ENCODE measurements at places on chromosomes 5 and 9. TPM values are rescaled to one million over a fixed set of nuclear protein-coding genes. Genes with fewer than 3 reads are reported as not detected.

DNA sequence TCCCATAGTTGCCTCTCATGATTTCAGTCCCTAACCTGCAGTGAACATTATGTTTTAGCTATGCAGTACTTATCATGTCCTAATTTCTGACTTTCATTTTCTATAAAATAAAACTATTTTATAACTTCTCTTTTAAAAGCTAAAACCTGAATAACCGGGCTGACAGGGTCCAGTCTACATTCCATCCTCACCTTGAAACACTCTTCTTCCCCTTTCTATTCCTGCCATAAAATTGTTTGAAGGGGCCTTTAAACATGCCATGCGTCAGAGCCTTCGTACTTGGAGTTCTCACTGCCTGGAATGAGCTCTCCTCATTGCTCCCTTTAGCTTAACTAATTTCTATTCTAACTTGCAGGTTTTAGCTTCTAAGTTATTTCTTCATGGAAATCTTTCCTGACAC lies 143.0 kb upstream of the PRLR start:
- no peak overlapping the region for H3K4me3 ChIP-seq
- H3K27ac ChIP-seq, result no peak overlapping the region
- no peaks in the 10 kb centered on the region for H3K4me1 ChIP-seq
- no peak for DNase-seq
- H3K36me3 ChIP-seq, result no peaks in the 10 kb centered on the region
- peaks cover 2% of the 10 kb centered on the region for H3K27me3 ChIP-seq

The CATSPER3 gene
- polyA plus RNA-seq, result not detected

- peaks cover 4% of the 10 kb centered on the region for H3K36me3 ChIP-seq
- H3K4me1 ChIP-seq, result peaks cover 68% of the 10 kb centered on the region
- peak overlapping the region; percentile 85 for H3K27ac ChIP-seq
- DNase-seq, result no peak
These were observed 40.9 kb downstream of the PAM start for GRCh38 chr5:102796009-102796408.

The NDUFA8 gene
- polyA plus RNA-seq, result 67.9 TPM

DNA sequence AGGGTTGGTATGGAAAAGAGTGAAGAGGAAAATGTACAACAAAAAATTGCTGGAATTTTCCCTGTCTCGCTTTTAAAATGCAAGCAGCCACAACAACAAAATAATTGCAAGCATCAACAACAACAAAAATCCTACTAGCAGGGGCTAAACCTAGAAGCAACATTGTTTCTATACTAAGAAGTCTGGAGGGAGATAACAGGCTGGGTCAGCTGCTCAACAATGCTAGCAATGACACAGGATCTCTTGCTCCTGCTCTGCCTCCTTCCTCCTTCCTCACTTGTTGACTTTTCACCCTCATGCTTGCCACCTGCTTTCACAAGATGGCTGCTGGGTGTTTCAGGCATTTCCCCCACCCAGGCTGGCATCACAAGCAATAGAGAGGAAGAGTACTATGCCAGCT lies 7.6 kb upstream of the AOPEP start:
- no peaks in the 10 kb centered on the region for H3K4me1 ChIP-seq
- peaks cover 5% of the 10 kb centered on the region for H3K36me3 ChIP-seq
- DNase-seq, result no peak
- H3K27me3 ChIP-seq, result peaks cover 5% of the 10 kb centered on the region
- no peak overlapping the region for H3K4me3 ChIP-seq

- no peak for DNase-seq
- H3K4me3 ChIP-seq, result no peak overlapping the region
- H3K36me3 ChIP-seq, result no peaks in the 10 kb centered on the region
- peaks cover 2% of the 10 kb centered on the region for H3K27me3 ChIP-seq
- H3K4me1 ChIP-seq, result peaks cover 30% of the 10 kb centered on the region
These were observed 585.3 kb downstream of the EBF1 start for GRCh38 chr5:158514319-158514985.

- peaks cover 23% of the 10 kb centered on the region for H3K27me3 ChIP-seq
- H3K27ac ChIP-seq, result no peak overlapping the region
- H3K4me1 ChIP-seq, result no peaks in the 10 kb centered on the region
- H3K4me3 ChIP-seq, result no peak overlapping the region
- H3K36me3 ChIP-seq, result no peaks in the 10 kb centered on the region
- peak; percentile 42 for DNase-seq
These were observed 3.8 kb upstream of the NPDC1 start for GRCh38 chr9:137049544-137050449.

DNA sequence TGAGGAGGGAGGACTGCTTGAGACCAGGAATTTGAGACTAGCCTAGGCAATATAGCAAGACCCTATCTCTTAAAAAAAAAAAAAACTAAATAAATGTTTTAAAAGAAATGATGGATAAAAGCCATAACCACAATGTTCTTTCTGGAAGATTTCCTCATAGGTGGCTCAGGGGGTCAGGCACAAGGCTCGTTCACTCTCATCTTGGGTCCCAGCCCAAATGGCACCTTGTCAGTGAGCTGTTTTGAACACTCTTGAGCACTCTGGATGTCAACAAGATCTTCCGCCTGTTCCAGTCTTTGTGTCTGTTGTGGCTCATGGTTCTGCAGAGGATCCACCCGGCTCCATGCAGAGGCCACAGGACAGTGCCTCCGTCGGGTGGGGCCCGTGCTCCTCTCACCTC lies 35.7 kb upstream of the LMX1B start:
- no peak for DNase-seq
- H3K36me3 ChIP-seq, result no peaks in the 10 kb centered on the region
- no peak overlapping the region for H3K27ac ChIP-seq

DNA sequence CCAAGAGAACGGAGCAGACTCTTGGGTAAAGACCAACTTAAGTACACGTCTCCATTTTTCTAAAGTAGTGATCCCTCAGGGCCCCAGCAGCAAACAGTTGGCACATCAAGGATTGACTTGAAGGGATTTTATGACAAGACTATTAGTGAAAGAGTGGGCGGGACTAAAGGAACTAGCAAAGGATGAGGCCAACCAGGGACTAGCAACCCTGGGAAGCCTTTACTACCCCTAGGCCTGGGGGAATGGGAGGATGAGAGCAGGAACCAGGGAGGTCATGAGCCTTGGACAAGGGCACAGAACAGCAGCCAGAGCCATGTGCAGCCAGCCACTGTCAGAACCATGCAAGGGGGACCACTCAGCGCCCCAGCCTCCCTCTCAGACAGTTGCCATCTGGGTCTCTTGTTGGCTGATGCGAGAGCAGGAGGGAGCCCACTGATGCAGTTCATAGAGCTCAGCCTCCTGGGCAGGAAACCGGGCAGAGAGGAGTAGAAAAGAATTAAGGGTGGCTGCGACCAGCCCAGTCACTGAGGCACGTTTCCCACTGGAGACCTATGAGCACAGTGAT lies 28.1 kb downstream of the TGFBI start:
- H3K27ac ChIP-seq, result no peak overlapping the region
- H3K4me3 ChIP-seq, result no peak overlapping the region
- peaks cover 2% of the 10 kb centered on the region for H3K27me3 ChIP-seq
- H3K4me1 ChIP-seq, result no peaks in the 10 kb centered on the region
- DNase-seq, result no peak

- H3K4me3 ChIP-seq, result no peak overlapping the region
- H3K27ac ChIP-seq, result no peak overlapping the region
- DNase-seq, result no peak
- no peaks in the 10 kb centered on the region for H3K27me3 ChIP-seq
- H3K36me3 ChIP-seq, result no peaks in the 10 kb centered on the region
- H3K4me1 ChIP-seq, result no peaks in the 10 kb centered on the region
These were observed 66.9 kb upstream of the TMEM215 start for GRCh38 chr9:32716425-32716824.

DNA sequence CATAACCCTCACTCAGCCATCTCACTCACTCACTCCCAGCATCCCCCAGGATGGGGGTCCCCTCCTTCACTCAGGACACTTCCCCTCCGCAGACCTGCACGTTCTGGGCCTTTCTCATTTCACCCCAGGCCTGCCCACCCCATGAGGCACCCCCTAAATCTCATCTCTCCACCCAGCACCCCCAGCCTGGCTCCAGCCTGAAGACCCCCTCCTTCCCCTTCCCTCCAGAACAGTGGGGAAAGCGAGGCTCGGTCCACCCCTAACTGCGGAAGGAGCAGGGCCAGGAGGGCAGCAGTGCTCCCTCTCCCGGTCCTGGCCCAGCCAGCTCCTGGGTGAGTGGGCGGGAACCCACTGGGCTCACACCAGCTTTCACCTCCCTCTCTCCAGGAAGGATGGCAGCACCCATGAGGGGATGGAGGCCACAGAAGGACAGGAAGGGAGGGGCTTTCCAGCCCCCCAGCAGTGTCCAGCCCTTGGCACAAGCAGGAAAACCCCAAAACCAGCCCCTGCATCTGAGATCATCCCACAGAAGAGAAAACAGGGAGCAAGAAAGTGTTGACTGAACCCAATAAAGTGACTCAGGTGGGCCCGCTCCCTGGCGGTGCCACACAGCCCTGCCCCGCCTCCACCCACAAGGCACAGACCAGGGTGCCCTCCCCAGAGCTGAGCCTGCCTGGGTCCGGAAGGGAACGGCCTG lies 55.0 kb downstream of the LRSAM1 start:
- no peaks in the 10 kb centered on the region for H3K36me3 ChIP-seq
- no peak overlapping the region for H3K27ac ChIP-seq
- H3K4me1 ChIP-seq, result no peaks in the 10 kb centered on the region
- no peaks in the 10 kb centered on the region for H3K27me3 ChIP-seq
- H3K4me3 ChIP-seq, result no peak overlapping the region

The SLC25A46 gene
- 52.2 TPM for polyA plus RNA-seq

GRCh38 chr5:172506921-172507320 lies 52.6 kb upstream of the SH3PXD2B start:
- H3K27ac ChIP-seq, result no peak overlapping the region
- no peak overlapping the region for H3K4me3 ChIP-seq
- no peaks in the 10 kb centered on the region for H3K36me3 ChIP-seq
- H3K27me3 ChIP-seq, result peaks cover 10% of the 10 kb centered on the region
- no peaks in the 10 kb centered on the region for H3K4me1 ChIP-seq

- H3K4me1 ChIP-seq, result no peaks in the 10 kb centered on the region
- H3K27me3 ChIP-seq, result peaks cover 4% of the 10 kb centered on the region
- H3K4me3 ChIP-seq, result no peak overlapping the region
- no peak overlapping the region for H3K27ac ChIP-seq
- peaks cover 3% of the 10 kb centered on the region for H3K36me3 ChIP-seq
- no peak for DNase-seq
These were observed 63.9 kb downstream of the FAM114A2 start for GRCh38 chr5:153974813-153975163.

The GABRG2 gene
- polyA plus RNA-seq, result not detected

GRCh38 chr5:112689155-112689909 lies 48.4 kb upstream of the APC start:
- no peak for DNase-seq
- H3K27me3 ChIP-seq, result peaks cover 4% of the 10 kb centered on the region
- H3K4me3 ChIP-seq, result no peak overlapping the region
- H3K4me1 ChIP-seq, result no peaks in the 10 kb centered on the region

DNA sequence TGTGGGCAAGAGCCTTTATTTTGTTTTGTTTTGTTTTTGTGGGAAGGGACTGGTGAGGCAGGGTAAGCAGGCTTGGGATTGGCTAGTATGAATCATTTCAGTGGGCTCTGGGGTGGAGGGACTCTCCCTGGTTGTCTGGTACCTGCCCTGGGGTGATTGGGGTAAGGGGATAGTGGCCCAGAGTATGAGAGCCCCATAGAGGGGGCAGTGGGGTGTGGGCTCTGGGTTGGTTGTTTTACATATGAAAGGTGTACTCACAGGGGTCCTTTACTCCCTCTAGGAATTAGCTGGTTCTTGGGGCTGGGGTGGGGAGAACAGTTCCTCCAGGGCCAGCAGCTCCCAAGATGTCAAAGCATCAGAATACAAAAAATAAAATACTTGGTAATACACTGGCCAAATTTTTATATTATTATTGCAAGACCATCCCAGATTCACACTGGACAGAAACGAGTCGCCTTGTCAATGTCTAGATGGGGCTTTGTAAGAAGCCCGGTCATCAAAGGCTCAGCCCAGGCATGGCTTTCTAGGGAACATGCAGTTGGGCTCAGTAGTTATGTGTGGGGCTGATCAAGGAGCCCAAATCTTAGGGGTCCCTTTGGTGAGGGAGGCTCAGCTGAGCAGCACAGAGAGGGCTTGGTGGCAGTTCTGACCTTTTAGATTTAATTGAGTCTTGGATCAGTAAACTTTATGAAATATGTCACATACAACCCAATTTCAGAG lies 190.5 kb downstream of the NXNL2 start:
- H3K4me1 ChIP-seq, result no peaks in the 10 kb centered on the region
- no peaks in the 10 kb centered on the region for H3K36me3 ChIP-seq
- peaks cover 7% of the 10 kb centered on the region for H3K27me3 ChIP-seq

DNA sequence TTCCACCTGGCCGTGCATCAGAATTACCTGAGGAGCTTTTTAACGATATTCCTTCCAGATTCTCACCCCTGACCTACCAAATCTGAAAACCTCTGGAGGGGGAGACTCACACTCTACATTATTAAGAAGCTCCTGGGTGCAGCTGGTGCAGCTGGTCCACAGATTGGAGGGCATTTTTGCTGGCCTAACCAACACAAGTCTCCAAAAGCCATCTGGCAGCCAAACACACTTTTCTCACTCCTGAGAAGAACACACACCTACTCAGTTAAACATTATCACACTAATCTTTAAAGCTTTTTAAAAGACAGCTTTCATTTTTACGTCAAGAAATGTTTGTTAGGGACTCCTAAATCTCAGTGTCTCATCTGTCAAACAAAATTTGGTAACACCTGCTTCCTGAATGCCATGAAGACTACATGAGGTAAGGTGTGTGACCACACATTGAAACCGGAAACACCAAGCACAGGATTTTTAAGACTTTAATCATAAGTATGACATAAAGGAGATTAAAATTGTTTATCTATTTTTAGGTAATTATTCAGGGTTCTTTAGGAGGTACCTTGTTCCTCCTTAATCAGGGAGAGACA lies 14.2 kb upstream of the PTPN3 start:
- H3K36me3 ChIP-seq, result no peaks in the 10 kb centered on the region
- H3K4me3 ChIP-seq, result no peak overlapping the region
- no peak overlapping the region for H3K27ac ChIP-seq
- peaks cover 7% of the 10 kb centered on the region for H3K27me3 ChIP-seq
- no peak for DNase-seq
- H3K4me1 ChIP-seq, result no peaks in the 10 kb centered on the region

- no peak overlapping the region for H3K4me3 ChIP-seq
- no peak for DNase-seq
- no peaks in the 10 kb centered on the region for H3K27me3 ChIP-seq
- H3K36me3 ChIP-seq, result no peaks in the 10 kb centered on the region
- no peak overlapping the region for H3K27ac ChIP-seq
- no peaks in the 10 kb centered on the region for H3K4me1 ChIP-seq
These were observed 112.0 kb upstream of the KCNN2 start for GRCh38 chr5:114249823-114250222.

DNA sequence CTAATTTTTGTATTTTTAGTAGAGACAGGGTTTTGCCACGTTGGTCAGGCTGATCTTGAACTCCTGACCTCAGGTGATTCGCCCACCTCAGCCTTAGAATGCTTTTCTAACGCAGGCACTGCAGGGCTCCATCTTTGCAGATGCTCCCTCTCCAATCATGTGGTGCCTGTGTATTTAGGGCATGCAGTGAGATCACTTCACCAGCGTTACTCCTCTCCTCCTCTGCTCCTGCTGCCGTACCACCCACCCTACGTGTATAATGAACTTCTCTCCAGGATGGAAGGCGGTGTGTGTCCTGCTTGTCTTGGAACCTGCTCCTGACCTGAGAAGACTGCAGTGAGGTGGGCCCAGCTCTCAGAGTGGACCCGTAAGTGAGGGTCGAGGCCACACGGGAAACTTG lies 13.6 kb upstream of the CFAP157 start:
- H3K36me3 ChIP-seq, result no peaks in the 10 kb centered on the region
- H3K4me3 ChIP-seq, result no peak overlapping the region
- H3K27ac ChIP-seq, result peak overlapping the region; percentile 40
- peaks cover 4% of the 10 kb centered on the region for H3K4me1 ChIP-seq
- DNase-seq, result no peak

The GZMA gene
- 2,482 TPM for polyA plus RNA-seq
